LNCaP clone FGC (cell line): ENCODE measurements at places on chromosomes 12 and 14.

GRCh38 chr12:122106843-122107242 is 28.3 kb downstream of the MLXIP start:
- no peak for DNase-seq

DNA sequence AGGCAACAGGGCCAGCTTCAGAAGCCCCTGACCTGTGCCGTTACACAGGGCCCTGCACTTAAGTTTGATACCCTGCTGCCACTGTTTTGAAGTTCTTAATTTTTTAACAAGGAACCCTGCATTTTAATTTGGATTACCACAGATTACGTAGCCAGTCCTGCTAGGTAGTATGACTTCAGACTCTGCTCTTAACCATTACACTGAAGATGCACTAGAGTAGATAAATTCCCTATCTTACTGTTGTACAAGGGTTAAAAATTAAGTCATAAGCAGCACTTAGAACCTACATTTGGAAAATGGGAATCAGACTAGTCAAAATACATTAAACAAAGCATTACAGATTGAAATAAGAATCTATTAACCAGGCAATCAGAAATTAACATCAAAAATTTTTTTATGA is 2.3 kb downstream of the GNPNAT1 start:
- DNase-seq, result no peak

DNA sequence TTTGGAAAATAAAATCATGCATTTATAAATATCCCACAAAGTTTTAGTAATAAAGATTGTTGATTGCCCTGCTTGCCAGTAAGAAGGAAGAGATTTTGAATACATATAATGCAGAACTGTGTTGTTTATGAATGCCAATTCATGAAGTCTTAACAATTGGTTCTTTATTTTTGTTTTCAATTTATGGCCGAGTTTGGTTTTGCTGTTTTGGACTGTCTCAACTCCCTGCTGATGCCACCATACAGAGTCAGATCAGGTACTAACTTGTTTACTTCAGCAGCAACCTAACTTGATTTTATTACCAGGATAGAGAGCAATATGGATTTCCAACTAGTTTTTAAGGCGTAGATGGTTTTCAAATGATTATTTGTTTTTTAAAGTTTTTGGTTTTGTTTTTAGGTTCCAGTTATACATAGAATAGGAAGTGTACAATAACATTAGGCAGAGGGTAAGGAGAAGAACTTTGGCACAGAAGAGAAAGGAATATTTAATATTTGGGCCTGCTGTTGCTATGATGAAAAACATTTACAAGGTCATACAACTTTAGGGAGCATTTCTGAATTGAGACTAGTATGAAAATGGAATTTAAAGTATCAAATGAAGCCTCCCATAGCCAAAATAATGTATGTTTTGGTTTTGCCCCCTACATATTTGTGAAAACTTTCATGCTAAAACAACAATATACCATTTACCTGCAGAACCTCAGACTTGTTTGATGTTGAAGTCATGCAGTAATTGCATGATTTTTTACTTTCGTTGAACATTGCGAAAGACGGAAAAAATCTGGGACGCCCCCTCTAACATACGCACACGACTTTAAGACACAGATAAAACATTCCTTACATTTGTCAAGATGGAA is 904 bp upstream of the FAM177A1 start:
- no peak for DNase-seq

DNA sequence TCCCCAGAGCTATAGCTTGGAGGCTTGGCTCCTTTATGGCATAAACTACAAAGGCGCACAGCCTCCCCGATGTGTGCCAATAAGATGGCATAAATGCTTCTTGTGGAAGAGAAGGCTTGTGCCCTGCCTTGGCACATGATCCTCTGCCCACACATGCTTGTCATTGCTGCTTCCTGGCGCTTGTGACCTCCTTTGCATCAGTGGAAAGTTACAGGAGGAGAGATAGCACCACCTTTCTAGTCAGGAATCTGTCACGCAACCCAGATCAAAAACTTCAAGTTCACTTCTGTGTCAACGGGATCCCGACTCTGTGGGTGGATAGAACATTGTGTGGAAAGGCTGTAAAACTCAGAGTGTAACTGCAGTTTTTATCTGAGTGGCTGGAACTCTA is 183.8 kb upstream of the HIF1A start:
- DNase-seq, result no peak

GRCh38 chr14:86237733-86238132 is 707.8 kb downstream of the FLRT2 start:
- DNase-seq, result no peak

DNA sequence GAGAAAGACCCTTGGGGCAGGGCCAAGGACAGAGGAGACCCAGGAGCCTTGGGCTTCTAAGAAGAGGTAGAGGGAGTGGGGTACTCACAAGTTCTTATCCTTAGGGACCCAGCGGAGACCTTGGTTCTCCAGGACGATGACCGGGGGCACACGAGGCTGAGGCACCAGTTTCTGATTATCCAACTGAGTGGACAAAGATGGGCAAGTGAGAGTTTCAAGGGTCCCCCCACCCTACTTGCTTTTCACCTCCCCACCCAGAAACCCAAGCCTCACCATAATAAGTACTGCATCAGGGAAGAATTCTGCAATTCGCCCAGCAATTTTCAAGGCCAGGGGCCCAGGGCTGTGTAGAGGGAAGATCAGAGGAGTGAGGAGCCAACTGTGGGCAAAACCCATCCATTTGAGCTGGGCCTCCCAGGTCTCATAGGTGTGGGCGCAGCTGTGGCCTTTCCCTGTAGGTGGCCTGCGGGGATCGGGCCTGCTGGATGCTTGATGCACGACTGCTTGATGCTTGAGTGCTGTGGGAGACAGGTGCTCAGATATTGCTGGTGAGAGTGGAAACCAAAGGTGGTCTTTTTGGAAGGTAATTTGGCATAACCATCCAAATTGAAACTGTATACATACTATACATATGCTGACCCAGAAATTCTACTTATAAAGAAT is 2.0 kb downstream of the EMC9 start:
- no peak for DNase-seq

GRCh38 chr12:23948291-23948690 is 1.2 kb downstream of the SOX5 start:
- DNase-seq, result no peak
